ENCODE measurements at places on chromosomes 5 and 9. TPM values are rescaled to one million over a fixed set of nuclear protein-coding genes. Genes with fewer than 3 reads are reported as not detected.

AGXT2 gene
- total RNA-seq = not detected

C5orf52 gene
- total RNA-seq = not detected

SLC4A9 gene
- total RNA-seq = not detected

CDX1 gene
- not detected for total RNA-seq

JAKMIP2 gene
- total RNA-seq = 3.3 TPM

SCGB3A2 gene
- not detected for total RNA-seq

MEIKIN gene
- total RNA-seq = not detected

DDX4 gene
- under 0.01 TPM for total RNA-seq

TMEM171 gene
- total RNA-seq = 8.6 TPM

GABRA6 gene
- total RNA-seq = not detected

ECM2 gene
- not detected for total RNA-seq

VCAN gene
- total RNA-seq = 2.5 TPM

PCDHB14 gene
- under 0.01 TPM for total RNA-seq

MYMK gene
- total RNA-seq = not detected

HSD17B3 gene
- total RNA-seq = 0.69 TPM

SPATA24 gene
- total RNA-seq = 4.3 TPM

MTX3 gene
- 17.3 TPM for total RNA-seq

HK3 gene
- total RNA-seq = not detected

SPATA31A1 gene
- not detected for total RNA-seq
